ENCODE measurements at places on chromosomes 3 and 15.

DNA sequence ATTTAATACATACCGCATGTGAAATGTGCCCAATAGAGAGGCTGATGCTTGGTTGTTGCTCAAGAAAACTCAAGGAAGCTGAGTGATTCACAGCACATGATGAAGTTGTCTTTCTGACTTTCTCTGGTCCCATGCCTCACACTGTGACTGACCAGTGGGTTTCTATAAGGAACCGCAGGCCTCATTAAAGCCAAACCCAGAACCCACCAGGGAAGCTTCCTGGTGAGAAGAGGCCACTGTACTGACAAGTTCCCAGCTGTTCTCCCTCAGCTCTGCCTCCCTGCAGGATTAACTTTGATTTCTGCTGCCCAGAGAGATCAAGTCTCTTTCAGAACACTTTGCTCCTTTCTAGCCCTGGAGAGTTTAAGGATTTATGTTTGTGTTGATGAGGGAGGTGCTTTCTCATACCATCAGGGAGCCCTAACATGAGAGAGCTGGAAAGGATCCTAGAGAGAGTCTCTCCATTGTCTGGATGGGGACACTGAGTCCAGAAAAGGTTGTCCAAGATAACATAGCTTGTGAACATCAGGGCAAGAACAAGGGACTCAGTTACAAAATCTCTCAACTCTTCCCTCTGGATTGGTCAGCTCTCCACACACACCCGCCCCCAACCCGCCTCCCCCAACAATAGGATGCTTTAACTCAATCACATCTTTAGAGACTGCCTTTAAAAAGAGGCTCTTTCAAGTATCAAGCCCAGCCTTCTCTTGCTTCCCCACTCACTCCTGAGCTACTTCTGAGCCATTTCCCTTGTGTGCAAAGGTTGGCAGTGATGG lies 303.2 kb upstream of the TLE3 start:
- no peak for DNase-seq

- DNase-seq: no peak
Observed at GRCh38 chr3:150384296-150385212, 23.5 kb upstream of the TSC22D2 start.

DNA sequence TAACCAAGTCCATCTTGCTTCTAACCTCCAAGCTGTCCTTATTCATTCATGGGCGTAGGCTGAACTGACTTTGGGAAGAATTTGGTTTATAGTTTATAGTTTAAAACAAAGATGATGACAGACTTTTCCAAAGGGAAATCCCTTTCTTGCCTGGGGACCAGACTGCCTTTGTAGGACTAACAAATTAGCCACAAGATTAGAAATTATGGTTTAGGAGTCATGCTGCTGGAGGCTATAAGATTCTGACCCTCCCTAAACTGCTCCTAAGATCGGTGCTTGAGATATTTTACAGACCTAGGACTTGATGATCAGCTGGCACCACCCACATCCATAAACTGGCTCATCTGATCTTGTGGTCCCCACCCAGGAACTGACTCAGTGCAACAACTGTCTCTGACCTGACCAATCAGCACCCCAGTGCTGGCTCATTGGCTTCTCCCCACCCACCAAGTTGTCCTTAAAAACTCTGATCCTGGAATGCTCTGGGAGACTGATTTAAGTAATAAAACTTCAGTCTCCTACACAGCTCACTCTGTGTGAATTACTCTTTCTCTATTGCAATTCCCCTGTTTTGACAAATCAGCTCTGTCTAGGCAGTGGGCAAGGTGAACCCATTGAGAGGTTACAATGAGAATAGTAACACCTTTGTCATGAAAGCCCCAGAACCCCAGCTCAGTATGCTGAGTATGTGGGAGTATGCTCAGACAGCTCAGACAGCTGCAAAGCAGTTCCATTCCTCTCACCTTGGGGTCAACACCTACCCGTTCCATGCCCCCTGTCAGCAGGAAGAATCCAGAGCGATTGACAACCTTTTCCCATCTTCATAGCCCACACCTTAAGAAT lies 51.6 kb upstream of the C15orf39 start:
- no peak for DNase-seq

DNA sequence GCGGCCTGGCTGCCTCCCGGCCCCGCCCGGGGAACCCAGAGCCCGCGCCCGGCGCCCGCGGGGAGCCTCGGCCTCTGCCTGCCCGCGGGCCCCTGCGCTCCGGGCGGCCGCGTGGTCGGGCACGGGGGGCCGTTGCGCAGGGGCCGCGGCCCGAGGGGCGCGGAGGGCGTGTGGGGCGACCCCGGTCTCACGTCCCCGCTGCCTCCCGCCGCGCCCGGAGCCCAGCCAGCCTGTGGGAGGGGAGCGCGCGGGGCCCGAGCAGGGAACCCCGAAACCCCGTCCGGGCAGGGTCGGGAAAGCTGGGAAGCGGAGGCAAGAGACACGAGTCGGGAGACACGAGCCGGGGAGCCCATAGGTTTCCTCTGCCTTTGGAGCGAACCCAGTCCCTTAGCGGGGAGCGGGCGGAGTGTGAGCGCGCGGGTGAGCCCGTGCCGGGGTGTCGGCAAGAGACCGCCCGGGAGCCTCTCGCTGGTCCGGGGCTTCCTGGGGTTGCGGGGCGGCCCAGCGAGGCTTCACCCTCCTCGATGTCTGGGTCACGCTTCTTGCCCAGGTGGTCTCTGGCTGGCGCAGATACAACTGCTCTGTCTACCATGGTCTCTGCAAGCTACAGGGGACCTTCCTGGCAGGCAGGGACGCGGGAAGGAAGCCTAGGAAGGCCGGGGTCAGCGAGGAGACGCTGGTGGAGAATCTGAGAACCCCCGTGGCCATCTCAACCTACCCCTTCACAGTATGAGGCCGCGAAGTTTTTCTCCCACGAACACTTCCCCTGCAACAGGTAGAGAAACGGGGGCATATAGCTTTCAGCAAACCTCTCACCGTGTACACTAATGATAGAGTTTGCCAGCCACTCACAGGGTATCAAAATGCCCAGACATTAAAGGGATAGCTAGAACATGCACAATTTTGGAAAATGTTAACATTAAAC lies 586 bp downstream of the LRRK1 start:
- no peak for DNase-seq

- no peak for DNase-seq
Observed at GRCh38 chr3:122803977-122804376, 9.1 kb downstream of the SLC49A4 start.

DNA sequence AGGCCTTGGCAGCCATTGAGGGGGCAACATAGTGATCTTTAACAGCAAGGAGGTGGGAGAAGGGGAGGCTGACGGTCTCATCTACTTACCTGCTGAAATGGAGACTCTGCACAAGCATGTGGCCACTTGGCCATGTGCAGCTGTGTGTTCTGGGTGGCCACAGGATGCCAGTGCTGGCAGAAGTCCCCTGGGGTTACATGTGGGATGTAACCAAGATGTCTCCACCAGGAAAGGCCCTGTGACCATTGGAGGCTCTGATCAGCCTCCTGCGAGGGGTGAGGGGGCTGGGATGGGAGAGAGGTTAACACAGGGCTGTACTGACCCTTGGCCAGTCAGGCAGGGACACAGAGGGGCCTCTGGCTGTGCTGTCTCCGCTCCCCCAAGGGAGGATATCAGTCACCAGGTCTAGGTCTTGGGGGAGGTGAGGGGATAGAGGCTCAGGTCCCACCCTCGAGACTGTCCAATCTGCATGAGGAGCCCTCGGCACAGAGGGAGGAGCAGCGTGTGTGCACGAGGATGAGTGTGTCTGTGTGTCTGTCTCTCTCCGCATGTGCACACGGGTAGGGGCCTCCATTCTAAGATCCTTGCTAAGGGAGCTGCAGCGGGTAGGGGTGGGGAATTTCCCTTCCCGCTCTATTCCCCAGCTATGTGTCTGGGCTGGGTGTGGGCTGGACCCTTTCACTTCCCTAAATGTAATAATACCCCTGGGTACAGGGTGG lies 19.5 kb downstream of the PRKCD start:
- no peak for DNase-seq

- DNase-seq: no peak
Observed at GRCh38 chr3:168422843-168423242, 327.1 kb upstream of the GOLIM4 start.

DNA sequence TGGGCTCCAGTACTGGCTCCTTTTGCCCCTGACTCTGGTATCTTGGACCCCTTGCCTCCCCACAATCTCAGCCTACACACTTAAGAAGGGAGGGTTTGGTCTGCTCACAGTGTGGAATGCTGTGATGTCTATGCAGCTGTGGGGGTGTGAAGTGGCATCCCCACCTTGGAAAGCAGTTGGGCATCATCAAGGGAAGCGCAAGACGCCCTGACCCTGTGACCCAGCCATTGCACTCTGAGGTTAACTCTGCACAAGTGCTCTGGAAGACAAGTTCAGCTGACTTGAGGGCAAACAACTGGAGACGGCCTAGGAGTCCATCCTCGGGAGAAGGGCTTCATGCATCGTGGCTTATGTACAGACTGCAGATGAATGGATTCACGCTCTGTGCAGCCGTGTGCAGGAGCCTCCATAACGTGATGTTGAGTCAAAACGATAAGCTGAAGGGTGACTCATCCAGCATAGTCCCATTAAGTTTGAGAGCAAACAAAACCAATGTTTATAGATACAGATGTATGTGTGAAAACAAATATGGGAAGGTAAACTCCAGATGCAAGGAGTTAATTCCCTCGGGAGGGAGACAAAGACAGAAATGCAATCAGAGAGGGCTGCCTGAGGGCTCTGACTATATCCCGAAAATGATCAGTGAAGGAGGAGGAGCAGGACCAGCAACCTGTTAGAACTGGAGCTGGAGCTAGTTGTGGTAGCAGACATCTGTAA lies 86.8 kb downstream of the LSM3 start:
- no peak for DNase-seq

GRCh38 chr3:58356054-58356453 lies 23.4 kb downstream of the PXK start:
- no peak for DNase-seq

GRCh38 chr3:164851905-164852304 lies 226.4 kb downstream of the SI start:
- no peak for DNase-seq

GRCh38 chr15:74841891-74842373 lies 1.0 kb downstream of the ULK3 start:
- DNase-seq: no peak

DNA sequence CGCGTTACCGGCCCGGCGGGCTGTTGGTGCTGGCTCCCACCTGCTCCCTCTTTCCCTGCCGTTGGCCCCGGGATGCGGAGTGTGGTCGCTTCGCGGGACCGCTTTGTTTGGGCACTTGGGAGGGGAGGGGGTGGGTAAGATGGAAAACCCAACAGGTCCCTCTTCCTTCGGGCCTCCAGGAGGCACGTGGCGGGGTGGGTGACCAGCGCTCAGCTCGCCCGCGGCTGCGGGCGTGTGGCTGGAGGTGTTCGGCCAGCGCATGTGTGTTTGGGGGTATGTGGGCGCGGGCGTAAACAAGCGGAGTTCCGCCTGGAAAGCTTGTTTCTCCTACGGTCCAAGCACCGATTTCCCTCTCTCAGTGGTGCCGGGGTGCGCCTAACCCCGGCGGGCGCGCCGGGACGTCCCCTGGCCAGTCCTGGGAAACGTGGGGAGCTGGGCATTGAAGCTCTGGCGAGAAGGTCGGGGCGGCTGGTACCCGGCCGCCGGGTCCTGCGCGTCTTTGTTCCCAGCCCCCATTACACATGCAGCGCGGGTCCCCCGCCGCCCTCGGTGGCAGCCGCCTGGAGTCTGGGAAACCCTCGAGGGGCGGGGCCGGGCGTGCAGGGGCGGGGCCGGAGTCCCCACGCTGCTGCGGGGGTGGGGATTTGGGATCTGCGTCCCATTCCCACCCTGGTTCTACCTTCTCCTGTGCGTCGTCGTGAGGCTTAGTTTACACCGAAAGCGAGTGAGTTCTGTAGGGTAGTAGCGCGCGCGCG lies 1.4 kb downstream of the ACVR2B start:
- DNase-seq: peak; percentile 77

GRCh38 chr3:143298380-143298779 lies 178.8 kb downstream of the CHST2 start:
- DNase-seq: no peak

DNA sequence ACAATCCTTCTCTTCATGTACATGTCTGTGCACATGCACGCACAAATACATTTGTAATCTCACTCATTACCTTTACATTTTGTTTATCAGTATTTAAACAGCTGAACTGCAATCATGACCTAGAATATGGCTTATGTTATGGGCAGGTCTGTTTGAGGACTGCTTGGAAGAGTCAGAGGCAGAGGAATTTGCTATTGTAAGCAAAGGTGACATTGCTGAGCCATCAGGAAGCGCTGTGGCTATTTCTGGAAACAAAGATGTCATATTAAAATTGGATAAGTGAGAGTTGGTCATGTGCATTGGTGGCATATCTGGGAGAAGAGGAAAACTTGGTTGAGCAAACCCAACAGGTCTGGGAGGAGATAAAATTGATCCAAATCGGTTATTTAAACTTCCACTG lies 41.6 kb downstream of the USF3 start:
- no peak for DNase-seq

DNA sequence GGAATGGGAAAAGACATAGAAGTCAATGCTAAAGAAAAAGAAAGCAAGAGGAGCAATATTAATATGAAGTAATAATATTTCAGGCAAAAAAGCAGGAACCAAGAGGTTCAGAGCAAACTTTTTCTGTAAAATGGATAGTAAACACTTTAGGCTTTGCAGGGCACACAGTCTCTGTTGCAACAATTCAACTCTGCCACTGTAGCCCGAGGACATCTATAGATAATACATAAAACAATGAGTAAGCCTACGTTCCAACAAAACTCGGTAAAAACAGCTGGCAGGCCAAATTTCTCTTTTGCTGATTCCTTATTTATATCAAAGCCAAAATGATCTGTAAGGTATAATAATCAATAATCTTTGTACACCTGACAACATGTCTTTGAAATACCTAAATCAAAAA lies 56.8 kb downstream of the SMAD6 start:
- no peak for DNase-seq

DNA sequence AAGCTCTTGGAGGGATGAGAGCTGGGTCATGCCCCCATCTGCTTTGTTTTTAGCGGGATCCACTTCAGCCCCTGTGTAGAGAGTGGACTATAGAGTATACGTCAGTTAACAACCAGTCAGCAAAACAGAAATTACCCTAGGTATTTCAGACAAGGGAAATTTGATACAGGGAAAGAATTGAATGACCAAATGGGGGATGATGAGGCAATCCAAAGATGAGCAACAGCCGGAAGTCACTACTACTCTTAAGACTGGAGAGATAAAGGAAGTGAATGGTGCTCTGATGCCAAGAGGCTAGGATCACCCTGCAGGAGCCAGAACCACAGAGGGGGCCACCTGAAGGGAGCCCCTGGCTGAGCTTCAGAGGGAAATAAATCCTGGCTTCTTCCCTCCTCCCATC lies 1.7 kb upstream of the GPR62 start:
- DNase-seq: no peak

- DNase-seq: no peak
Observed at GRCh38 chr3:1499694-1500093, 406.9 kb downstream of the CNTN6 start.

DNA sequence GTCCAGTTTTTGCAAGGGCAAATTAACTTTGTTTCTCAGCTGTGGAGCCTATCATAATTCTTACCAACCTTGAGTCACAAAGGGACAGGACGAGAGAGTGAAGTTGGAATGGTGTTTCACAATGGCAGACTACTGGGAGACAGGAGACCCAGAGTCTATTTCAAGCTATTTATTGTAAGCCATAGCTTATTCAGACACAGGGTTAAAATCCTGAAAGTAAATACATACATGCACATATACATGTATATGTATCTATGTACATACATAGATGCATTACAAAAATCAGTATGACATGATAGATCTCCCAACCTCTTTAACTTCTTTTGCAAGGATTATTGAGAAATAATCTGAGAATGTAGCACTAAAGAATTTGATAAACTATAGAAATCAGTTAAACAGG lies 86.3 kb downstream of the DNAJC13 start:
- no peak for DNase-seq

GRCh38 chr3:63051920-63052319 lies 176.7 kb upstream of the CADPS start:
- DNase-seq: no peak

- DNase-seq: no peak
Observed at GRCh38 chr3:12875857-12876836, 34.8 kb upstream of the RPL32 start.
